ENCODE measurements at places on chromosomes 12 and 14.

DNA sequence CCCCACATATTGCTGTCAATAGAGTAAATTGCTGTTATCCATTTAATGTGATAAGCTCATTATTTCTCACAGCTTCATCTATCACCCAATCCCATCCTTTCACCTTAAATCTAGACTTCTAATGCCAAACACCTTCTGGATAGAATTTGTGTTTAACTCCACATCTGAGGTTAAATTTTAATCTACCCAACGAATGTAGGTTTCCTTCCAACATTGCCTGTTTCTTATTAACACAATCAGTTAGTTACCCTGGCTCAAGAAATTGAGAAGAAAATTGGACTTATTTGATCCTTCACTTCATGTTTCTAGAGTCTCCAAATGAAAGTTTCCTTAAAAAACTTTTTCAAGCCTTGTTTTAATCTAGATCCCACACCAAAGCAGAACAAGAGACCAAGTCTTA lies 67.3 kb downstream of the PTPRO start:
- DNase-seq: no peak

DNA sequence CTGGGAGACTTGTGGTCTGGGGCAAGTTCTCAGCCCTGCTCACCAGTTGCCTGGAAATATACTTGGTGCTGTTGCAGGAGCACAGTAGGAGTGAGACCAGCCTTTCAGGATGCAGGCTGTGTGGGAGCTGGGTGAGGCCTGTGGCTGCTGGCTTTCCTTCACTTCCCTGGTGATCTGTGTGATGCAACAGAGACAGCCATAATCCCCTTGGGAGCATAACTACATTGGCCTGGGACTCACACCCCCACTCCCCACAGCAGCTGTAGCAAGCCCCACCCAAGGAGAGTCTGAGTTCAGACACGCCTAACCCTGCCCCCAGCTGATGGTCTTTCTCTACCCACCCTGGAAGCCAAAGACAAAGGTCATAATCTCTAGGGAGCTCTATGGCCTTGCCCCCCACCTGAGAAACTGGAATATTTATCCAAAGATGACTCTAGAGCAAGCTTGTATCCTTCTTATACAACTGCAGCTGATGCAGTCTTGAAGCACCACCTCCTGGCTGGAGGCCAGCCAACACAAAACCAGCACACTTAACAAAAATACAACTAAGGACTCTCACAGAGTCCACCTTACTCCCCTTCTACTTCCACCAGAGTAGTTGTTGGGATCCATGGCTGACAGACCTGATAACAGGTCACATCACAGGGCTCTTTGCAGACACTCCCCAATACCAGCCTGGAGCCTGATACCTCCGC lies 190.4 kb upstream of the CPNE8 start:
- DNase-seq: no peak

DNA sequence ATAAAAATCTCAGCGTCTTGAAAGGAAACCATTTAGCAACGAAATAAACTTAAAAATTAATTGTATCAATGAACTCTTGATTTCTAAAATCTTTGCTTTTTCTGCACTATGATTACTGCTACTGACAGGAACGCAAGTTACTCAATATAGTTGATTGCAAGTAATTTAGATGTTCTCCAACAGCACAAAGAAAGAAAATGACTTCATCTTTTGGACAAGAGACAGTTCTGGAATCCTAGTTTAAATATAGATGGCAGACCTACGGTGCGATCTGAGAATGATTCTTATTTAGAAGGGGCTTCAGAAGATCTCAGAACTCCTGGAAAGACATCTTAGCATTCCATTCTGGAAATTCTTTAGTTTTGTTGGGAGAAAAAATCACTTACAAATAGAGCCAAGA lies 1.4 kb upstream of the SUDS3 start:
- DNase-seq: no peak

DNA sequence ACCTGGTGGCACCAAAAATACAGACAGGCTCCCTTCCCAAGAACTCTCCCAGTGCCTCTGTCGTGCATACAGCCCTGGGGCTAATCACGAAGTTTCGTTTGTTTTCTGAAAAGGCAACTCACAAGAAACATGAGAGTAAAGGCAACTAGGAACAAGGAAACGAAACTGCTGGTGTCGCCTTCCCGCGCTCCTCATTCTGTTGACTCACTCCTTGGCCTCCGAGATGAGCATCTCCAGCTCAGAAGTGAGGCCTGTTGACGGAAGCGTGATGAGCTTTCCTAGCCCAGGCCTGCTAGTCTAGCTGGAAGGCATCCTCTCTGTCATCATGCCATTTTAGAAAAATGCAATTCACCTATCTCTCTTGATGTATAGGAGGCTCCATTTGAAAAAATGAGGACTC lies 50.5 kb downstream of the TTC9 start:
- no peak for DNase-seq

GRCh38 chr14:104318558-104319490 lies 180.4 kb downstream of the KIF26A start:
- DNase-seq: no peak
